Cortex of kidney (tissue), 1 donor: ENCODE measurements at places on chromosomes 16 and 17.

- DNase-seq = no peak
These were observed 5.5 kb downstream of the TIMM22 start for GRCh38 chr17:1002412-1002753.

GRCh38 chr17:15951368-15952047 is 6.6 kb downstream of the ADORA2B start:
- DNase-seq = no peak

DNA sequence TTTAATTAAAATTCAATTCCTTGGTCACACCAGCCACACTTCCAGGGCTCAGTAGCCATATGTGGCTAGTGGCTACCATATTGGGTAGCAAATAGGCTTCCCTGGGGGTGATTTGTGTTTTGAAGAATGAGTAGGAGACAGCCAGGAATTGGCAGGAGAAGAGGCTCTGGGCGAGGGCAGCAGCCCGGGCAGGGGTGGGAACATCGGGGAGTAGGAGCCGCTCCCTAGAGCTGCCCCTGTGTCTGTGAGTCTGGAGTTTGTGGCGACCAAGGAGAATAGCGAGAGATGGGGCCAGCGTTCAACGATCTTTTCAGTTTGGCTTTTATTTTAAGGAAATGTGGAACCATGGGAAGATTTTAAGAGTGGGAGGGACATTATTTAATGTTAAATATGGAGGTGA is 81.7 kb downstream of the WIPI1 start:
- no peak for DNase-seq

DNA sequence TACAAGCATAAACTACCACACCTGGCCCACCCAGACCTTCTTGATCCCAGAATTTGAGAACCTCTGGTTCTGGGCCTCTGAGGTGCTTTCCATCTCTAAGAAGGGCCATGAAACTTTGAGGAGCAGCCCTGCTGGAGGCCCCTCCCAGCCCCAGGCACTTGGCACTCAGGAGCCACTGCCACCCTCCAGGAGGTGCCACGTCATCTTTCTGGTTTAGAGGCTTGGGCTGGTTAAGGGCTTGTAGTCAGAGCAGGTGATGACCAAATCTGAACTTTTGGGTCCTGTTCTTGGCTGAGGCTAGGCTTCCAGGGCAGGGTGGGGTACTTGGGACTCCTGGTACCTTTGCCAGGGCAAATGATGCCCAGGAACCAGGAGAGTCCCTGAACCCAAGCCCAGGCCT is 13.8 kb upstream of the DLX4 start:
- no peak for DNase-seq

GRCh38 chr16:2150418-2151187 is 2.2 kb downstream of the RAB26 start:
- no peak for DNase-seq

DNA sequence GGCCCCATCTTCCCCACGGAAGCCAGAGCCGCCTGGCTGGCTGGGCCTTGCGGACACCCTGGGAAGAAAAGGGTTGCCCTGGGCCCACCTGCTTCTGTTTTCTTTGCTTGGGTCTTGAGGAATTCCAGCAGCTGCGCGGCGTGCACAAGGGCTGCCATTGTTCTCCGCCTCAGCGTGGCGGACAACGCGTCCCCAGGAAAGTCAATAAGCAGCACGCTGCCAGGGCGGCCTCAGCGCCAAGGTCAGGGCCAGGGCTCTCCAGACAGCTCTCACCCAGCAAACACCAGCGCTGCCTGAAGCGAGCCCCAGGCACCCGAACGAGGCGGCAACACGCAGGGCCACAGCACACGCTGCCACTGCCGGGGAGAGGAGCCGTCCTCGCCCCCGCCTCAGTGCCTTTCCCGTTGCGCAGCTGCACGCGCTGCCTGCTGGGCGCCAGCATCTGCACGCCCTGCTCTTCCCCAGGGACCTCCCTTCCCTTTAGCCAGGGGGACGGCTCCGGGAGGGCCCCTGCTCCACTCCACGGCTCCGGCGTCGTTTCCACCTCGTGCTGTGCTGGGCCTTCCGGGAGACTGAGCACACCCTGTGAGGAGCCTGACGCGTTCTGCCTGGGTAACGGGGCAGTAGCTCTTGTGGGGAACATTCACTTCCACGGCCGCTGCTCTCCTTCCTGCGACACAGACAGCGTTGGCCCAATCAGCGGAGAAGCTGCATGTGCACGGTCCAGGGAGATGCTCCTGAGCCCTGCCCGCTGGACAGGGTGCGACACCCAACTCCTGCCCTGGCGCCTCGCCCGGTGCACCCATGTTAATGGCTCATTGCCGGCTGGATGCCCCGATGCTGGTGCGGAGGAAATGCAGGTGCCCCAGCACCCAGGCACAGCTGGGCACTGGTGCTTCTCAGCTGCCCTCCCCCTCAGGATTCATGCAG is 57.8 kb downstream of the LMF1 start:
- no peak for DNase-seq

GRCh38 chr16:2716948-2717347 is 3.1 kb downstream of the PRSS27 start:
- DNase-seq = no peak

- DNase-seq = no peak
These were observed 12.6 kb downstream of the CHST6 start for GRCh38 chr16:75482434-75483205.

GRCh38 chr16:80041410-80041809 is 440.9 kb upstream of the MAF start:
- no peak for DNase-seq

DNA sequence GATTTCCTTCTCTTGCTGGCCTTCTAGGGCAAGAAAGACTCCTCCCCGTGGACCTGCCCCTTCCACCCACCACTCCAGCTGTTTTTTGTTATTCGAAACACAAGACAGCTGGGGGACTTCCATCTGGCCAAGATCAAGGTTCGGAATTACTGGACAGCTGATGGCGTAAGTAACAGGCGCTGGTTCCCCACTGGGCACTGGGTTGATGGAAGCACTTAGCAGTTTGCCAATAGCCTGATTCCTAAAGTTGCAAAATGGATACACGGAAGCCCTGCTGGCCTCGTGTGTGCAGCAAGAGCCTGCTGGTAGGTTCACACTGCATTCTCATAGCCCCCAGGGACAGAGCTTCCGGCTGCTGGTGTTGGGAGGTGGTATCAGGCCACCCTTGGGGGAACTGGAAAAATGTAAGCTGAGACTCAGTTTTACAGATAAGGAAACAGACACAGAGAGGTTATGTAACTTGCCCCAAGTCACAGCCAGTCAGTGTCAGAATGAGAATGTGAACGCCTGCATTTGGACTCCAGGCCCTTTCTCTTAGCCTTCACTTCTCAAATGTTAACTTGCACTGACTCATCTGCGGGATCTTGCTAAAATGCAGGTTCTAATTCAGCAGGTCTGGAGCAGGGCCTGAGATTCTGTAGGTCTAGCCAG is 171.7 kb downstream of the KATNIP start:
- no peak for DNase-seq

GRCh38 chr17:1045456-1045855 is 48.5 kb downstream of the TIMM22 start:
- no peak for DNase-seq

DNA sequence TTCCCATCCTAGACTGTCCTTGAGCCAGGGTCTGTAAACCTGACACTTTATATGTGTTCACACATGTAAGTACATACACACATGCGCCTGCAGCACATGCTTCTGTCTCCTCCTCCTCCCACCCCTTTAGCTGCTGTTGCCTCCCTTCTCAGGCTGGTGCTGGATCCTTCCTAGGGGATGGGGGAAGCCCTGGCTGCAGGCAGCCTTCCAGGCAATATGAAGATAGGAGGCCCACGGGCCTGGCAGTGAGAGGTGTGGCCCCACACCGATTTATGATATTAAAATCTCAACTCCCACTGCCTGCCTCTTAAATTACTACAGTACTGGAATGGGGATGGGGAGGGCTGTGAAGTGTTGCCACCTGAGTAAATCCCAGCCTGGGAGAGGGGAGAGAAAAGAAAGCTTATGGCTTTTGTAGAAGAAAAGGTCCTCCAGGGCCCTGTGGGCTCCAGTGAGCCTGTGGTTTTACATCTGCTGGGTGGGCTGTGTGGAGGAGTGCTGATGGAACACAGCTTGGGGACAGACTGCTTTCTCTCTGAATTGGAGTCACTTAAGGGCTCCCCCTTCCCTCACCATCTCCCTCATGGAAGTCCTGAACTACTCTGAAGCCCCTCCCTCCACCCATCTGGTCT is 990 bp upstream of the WNK4 start:
- no peak for DNase-seq

DNA sequence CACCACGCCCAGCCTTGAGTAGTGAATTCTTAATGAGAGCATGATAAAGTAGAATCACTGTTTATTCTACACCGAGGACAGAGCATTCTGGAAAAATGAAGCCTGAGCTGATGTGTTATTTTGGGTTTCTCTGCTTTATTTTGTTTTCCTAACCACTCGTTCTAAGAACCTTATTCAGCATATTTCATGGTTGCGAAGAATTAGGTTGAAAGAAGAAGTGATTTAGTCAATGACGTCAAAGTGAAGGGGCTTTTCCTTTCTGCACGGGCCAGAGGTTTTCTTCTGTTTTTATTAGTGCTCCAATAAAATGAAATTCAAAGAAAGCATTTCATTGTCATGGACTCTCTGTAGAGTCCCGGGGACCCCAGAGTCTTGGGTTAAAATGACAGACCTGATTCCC is 178.5 kb downstream of the MAF start:
- no peak for DNase-seq

DNA sequence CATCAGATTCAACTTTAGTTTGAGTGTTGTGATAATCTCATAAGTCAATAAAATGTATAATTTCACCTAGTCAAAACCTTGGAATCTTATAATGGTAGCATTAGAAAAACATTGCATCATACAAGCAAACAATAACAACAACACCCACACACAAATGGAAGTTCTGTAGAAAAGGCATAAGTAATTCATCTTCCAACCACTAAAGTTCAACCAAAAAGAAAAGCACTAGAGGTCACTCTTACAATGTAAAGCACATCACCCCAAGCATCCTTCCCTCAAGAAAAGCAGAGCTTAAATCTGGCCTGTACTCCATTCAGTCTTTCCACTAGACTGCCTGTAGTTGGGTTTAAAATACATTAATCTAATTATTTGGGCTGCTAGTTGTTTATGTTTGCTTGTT is 1.8 kb downstream of the CNTNAP4 start:
- no peak for DNase-seq

DNA sequence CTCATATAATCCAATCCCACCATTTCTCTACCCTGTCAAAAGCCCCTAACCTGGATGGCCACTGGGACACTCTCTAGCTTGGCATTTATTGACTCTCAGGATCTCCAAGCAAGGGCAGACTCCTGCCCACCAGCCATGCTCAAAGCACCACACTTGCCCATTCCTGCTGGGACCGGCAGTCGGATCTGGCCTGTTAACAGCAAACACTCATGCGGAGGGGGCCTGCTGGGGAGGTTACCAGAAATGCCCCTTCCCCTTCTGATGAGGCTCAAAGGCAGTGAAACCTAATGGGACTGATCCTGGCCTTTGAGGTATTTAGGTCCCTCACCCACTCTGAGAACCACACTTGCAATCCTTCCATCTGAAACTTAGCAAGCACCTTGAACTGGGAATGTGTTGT is 6.5 kb upstream of the CCL1 start:
- no peak for DNase-seq

GRCh38 chr17:40556198-40556661 is 9.0 kb downstream of the CCR7 start:
- DNase-seq = no peak

DNA sequence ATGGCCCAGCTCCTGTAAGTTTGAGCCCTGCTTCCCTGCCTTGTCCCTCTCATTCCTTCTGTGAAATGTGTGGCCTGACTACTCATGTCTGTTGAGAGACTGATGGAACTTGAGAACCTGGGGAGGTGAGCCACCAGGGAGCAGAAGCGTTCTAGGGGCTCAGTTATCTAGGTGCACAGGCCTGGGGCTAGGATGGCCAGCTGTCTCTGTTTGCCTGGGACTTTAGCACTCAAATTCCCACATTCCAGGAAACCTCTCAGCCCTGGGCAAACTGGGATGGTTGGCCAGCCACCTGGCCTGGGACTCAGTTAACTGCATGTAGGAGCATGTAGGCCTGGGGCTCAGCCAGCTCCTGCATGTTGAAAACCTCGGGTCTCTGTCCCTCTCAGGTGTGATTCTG is 9.3 kb upstream of the EPN3 start:
- no peak for DNase-seq

GRCh38 chr16:77043076-77043475 is 147.9 kb upstream of the MON1B start:
- no peak for DNase-seq

DNA sequence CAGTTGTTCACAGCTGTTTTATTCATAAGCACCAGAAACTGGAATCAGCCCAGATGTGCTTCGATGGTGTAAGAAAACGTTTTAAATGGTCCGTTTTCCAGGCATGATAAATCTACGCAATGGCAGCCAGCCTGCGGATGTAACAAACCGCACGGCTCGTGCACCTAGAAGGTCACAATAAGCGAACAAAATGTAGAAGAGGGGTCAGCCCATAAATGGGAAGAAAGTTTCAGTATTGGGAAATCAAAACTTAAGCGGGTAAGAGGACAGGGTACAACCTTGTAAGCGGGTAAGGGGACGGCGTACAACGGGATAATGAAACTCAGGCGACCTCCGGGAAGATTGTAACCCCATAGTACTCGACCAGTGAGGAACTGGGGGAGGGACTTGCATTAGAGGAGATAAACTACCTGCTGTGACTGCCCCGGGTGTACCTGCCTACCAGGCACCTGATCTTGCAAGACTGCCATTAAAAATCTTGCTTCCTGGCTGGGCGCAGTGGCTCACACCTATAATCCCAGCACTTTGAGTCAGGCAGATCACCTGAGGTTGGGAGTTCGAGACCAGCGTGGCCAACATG is 66.6 kb downstream of the ANKRD11 start:
- DNase-seq = no peak

GRCh38 chr16:12685806-12686205 is 117.9 kb downstream of the CPPED1 start:
- no peak for DNase-seq
